ENCODE measurements at places on chromosomes 5 and 9. TPM values are rescaled to one million over a fixed set of nuclear protein-coding genes. Genes with fewer than 3 reads are reported as not detected.

DNA sequence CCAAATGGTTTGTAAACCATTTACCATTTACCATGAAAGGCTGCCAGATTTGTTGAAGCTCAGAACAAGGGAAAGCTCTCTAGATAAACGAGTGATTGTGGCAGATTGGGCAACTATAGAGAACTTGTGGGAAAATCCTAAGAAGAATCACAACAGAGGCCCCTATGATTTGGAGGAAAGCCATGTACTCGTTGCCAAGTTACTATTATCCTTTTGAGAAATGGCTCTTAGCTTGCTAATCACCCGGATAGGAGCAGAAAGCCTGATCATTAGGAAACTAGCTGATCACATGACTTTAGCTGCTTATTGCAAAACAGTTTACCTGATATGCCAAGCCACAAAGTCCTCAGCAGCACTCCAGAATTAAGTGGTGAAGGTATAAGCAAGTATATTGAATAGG is 23.5 kb upstream of the ATG10 start:
- no peak for DNase-seq

GRCh38 chr9:134496413-134497282 is 145.0 kb upstream of the COL5A1 start:
- no peak for DNase-seq

- no peak for DNase-seq
Observed at GRCh38 chr5:52910071-52910470, 79.1 kb upstream of the ITGA2 start.

Gene TMEFF1
- 35.1 TPM for total RNA-seq

DNA sequence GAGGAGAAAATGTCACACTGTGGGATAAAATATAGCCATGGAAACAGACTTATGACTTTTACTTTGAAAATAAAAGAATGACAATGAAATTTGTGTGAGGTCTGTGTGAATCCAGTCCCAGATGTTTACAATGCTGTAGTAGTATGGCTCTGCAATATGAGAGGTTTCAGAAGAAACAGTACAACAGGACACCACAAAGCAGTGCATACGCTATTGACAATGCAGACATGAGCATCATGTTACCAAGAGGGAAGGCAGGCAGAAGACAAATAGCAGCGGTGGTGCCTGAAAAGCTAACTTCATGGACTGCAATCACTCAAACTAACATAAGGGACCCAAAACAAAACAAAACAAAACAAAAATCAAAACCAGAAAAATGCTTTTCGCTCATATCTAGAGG is 1.8 kb downstream of the FGF10 start:
- DNase-seq: no peak

DNA sequence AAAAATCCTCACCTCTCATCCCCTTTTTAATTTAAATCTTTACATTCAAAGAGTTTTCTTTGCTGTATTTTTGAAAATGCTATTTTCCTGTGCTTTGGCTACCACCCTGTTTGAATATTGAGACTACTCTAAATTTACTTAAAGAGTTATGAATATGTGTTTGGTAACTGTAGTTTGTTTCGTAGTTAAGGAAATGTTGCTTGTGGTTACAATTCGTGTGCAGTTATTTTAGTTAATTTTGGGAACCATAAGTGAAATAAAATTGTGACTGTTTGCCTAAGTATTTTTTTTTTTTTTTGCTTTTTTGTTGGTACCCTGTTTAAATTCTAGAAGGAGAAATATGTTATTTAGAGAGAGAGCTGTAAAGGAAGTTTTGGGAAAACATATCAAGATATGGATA is 78.7 kb downstream of the XRCC4 start:
- no peak for DNase-seq

DNA sequence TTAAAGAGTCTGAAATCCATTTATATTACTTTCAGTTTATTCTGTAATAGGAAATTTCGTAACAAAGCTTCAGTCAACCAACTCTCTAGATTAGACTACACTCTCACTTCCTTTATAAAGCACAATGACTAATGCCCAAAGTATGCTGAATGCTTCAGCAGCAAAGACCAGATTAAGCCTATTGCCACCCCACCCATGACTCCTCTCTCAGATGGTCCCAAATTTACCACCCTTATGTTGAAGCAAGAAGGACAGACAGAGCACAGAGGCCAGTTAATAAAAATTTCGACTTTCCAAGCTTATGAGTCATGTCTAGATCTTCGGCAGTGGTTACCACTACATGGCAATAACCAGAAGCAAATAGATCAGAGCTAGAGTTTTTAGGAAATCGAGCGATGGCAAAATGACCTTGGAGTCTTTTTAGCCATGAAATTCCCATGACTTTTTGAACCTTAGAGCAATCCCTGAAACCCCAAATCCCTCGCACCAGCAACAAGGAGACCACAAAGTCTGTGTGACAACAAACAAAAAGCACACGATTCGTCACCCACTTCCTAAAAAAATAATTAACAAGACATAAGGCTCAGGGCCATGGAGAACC is 287.8 kb upstream of the RASA1 start:
- DNase-seq: peak; percentile 39

Gene SGCD
- total RNA-seq: 0.05 TPM

Gene DMRT3
- 0.47 TPM for total RNA-seq

DNA sequence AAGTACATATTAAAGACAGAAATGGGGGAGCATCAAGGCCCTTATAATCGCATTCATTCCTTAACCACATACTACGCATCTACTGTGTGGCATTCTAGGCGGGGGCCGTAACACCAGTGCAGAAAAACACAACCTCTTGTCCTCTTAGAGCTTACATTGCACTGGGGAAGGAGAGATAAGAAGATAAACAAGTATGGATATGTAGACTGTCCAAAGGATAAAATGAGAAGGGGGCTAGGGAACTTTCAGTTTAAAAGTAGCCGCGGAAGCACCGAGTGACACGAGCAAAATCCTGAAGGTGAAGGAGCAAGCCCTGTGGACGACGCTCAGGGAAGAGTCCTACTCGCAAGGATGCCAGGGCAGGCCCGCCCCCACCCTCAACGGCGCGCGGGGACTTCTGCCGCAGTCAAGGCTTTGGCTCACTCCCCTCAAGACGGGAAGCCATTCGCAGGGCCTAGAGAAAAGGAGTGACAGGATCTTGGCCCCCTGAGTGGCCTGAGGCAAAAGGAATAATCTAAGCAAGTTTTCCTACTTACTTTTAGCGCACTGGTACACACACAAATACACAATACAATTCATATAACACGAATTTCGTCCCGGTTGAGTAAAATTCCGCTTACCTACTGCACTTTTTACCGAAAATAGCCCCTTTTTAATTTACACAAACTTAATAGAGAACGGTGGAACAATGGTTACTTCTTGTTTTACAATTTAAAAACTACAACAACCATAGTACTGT is 1.3 kb upstream of the NIPBL start:
- DNase-seq: no peak

Gene UAP1L1
- 30.3 TPM for total RNA-seq

DNA sequence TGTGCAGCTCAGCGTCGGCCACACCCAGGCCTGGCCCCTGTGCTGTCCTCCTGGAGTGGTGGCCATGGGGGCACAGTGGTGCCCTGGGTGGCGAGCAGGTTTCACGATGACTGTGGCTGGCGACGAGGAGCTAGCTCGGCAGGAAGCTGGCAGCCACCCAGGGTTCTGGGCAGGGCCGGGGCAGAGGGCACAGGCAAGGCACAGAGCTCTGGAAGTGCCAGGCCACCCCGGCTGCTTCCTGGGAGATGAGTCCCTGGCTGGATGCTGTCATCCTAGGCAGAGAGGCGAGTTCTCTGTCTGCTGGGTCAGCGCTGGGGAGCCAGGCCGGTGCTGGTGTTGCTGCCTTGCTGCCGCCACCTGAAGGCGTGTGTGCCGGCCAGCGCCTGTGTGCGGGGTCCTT is 51.7 kb downstream of the RXRA start:
- no peak for DNase-seq

DNA sequence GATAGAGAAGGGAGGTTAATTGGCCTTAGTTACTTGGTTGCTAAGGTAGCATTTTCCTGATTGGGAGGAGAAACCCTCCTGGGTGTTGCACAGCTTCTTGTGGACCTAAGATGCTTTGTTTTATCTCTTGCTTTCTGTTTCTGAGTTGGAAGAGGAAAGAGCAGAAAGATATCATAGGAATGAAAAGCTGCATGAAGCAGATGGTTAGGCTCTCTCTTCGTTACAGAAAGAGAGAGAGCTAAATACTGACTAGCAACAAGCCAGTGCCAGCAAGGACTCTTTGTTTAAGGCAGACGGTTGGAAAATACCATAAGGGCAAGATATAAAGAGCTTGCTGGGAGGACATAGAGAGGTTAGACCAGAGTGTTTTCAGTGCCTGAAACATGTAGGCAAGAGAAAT is 103.1 kb downstream of the ATG10 start:
- no peak for DNase-seq

All from glomerular endothelial cell (primary cell).